Vagina (tissue), 2 donors: ENCODE measurements at places on chromosomes 6 and 20. TPM values are rescaled to one million over a fixed set of nuclear protein-coding genes. Genes with fewer than 3 reads are reported as not detected.

Gene SCRT2
- total RNA-seq, result not detected

Gene RALGAPA2
- 31.9 TPM for total RNA-seq

Gene GABRR1
- total RNA-seq, result not detected

Gene UNC5CL
- 0.25 TPM for total RNA-seq

DNA sequence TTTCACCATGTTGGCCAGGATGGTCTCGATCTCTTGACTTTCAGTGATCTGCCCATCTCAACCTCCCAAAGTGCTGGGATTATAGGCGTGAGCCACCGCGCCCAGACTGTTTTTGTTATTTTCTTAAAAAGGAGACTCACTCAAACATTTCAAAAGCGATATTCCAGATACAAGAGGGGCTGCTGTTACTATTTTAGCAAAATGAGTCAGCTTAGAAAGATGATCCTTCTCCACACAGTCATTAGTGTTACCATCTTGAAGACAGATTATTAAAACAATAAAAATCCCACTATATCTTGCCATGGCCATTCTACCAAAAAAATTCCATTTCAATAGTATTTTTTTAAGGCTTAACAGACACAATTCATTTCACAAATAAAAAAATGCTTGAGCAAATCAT lies 102.8 kb downstream of the PREP start:
- no peak for DNase-seq
- H3K36me3 ChIP-seq, result no peaks in the 10 kb centered on the region
- no peaks in the 10 kb centered on the region for H3K27me3 ChIP-seq
- no peak overlapping the region for H3K27ac ChIP-seq

DNA sequence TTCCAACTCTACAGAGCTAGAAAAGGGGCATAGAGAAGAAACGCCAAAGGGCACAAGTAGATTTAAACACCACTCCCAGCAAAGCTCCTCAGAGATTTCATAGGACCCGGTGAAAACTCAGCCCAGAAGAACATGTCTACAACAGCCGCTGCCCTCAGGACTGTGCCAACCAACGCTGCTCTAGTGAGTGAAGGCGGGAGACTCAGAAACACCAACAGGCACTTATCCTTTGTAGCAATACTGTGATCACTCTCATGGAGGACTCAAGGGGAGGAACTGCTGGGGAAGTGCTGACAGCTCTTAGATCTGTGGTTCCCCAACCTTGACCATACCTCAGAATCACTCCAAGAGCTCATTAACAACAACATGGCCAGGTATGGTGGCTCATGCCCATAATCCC lies 39.5 kb downstream of the STAU1 start:
- peaks cover 30% of the 10 kb centered on the region for H3K36me3 ChIP-seq
- no peak overlapping the region for H3K27ac ChIP-seq
- H3K4me3 ChIP-seq, result no peak overlapping the region

- H3K4me1 ChIP-seq, result no peaks in the 10 kb centered on the region
- no peaks in the 10 kb centered on the region for H3K27me3 ChIP-seq
- no peaks in the 10 kb centered on the region for H3K36me3 ChIP-seq
- no peak overlapping the region for H3K4me3 ChIP-seq
- no peak overlapping the region for H3K27ac ChIP-seq
Measured at GRCh38 chr6:14258695-14259593, 141.4 kb downstream of the CD83 start.

- no peak overlapping the region for H3K4me3 ChIP-seq
- H3K36me3 ChIP-seq, result no peaks in the 10 kb centered on the region
- DNase-seq, result no peak
- no peaks in the 10 kb centered on the region for H3K4me1 ChIP-seq
- no peaks in the 10 kb centered on the region for H3K27me3 ChIP-seq
Measured at GRCh38 chr6:142329486-142330113, 27.8 kb downstream of the ADGRG6 start.
